ENCODE measurements at places on chromosomes 16 and 17.

GRCh38 chr17:43430936-43431713 is 32.3 kb downstream of the ARL4D start:
- DNase-seq, result no peak

GRCh38 chr17:79003661-79004411 is 5.7 kb downstream of the CANT1 start:
- no peak for DNase-seq

- DNase-seq, result peak; percentile 83
Observed at GRCh38 chr17:43673516-43674323, 12.0 kb upstream of the MEOX1 start.

DNA sequence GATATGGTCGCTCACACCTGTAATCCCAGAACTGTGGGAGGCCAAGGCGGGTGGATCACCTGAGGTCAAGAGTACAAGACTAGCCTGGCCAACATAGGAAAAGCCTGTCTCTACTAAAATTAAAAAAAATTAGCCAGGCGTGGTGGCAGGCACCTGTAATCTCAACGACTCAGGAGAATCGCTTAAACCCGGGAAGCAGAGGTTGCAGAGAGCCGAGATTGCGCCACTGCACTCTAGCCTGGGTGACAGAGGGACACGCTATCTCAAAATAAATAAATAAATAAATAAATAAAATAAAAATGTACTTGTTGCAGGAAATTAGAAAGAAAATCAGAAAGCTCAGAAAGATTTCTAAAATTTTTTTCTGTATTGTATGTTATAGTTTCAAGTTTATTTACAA is 113.9 kb downstream of the LITAF start:
- no peak for DNase-seq

DNA sequence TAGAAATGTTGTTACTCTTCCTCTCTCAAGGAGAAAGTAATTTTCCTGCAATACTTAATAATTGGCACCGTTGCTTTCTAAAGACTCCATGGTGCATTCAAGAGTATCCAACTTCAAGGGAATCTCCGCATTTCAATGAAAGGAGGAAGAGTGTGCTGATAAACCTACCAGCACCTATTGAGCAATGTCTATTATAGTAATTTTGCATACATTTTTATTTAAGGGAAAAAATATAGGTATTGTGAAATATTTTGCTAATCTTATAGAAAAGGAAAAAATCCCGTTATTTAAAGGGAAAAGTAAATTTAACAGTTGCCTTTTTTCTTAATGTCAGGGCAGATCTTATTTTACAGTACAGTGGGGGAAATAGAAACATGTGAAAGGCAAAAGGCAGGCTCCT is 1.1 kb upstream of the TMEM106A start:
- no peak for DNase-seq

DNA sequence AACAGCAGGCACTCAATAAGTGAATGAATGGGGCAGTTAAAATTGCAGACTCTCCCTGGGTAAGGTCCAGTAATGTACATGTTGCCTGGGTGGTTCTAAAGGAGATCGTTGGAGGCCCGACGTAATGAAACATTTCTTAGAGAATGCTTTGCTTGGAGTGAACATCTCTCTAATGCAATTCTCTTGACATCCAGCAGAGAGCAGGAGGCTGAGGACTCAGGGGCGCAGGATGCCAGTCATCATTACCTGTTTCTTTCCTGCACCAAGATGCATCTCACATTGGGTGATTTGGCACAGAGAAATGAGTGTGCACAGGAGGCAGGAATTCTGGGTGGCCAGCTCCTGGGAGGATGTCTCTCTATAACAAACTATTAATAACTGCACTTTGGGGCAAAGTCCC is 130.3 kb upstream of the RBBP6 start:
- DNase-seq, result no peak

DNA sequence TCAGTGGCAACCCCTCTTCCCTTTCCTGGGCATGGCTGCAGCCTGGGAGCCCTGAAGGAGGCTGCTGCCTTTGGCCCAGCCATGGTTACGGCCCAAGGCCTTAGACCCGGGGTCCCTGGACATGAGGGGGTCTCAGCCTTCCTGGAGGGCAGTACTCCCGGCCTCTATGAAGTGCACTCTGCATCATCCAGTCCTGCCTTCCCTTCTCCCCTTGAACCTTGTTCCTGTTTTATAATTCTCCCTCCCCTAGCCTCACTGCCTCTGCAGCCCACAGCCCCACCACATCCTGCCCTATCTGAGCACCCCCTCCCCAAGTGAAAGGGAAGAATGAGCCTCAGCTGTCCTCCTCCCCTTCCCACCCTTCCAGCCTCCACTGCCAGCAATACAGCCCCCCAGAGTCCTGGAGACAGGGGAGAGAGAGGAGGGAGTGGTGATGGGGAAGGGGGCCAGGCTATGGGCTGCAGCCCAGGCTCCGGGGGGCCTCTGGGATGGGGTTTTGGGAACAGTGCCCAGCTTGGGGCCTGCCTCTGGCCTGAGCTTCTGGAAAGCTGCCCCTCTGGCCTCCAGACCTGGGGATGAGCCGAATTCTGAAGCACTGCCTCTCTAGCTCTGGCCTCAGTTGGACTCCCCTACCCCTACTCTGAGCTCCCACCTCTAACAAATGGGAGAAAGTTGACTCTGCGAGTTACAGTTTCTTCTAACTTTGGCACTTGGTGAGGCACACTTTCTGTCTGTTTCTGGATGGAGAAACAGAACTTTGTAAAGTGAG is 7.6 kb downstream of the CCR7 start:
- DNase-seq, result peak; percentile 13

DNA sequence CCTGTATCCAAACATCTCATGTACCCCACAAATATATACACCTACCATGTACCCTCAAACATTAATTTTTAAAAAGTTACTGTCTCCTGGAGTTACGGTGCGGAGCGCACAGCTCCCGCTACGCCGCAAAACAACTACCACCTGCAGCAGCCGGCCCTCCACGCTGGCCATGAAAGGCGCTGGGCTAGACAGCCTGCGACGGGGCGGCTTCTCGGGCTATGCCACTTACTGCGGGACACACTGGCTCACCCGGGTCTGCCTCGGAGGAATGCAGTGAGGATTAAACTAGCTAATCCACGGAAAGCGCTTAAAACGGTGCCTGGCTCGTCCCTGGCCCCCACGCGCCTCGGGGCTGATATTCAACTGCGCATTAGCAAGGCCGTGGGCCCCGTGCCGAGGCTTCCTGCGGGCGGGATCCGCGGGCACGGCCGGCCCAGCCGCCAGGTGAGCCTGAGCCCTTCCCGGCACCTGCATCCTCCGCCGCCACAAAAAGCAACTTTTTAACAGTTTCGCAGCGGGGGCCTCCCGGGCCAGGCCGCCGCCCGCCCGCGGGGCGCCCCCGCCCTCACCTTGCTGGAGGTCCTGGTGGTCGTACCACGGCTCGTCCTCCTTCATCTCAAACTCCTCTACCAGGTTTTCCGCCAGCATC is 633 bp downstream of the CDR2 start:
- DNase-seq, result peak; percentile 28

GRCh38 chr17:76556765-76557367 is 17.0 kb downstream of the PRCD start:
- peak; percentile 48 for DNase-seq

- no peak for DNase-seq
Observed at GRCh38 chr17:30232824-30233427, 2.6 kb downstream of the SLC6A4 start.

DNA sequence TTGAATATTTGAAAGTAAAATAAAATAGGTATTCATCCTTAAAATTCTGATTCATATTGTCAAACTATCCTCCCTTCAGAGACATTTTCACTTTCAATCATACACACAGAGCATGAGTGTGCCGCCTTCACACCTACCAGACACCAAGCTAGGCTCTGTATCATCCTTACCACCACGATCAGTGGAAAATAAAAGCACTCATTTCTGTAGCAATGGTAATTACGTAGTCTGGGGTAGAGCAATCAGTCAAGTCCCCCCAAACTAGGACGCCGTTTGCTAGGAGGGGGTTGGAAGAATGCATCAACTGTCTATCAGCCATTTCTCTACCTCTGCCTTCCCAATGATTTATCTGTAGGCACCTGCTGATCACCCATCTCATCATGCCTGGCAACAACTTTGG is 84.6 kb upstream of the GRIN2A start:
- no peak for DNase-seq

DNA sequence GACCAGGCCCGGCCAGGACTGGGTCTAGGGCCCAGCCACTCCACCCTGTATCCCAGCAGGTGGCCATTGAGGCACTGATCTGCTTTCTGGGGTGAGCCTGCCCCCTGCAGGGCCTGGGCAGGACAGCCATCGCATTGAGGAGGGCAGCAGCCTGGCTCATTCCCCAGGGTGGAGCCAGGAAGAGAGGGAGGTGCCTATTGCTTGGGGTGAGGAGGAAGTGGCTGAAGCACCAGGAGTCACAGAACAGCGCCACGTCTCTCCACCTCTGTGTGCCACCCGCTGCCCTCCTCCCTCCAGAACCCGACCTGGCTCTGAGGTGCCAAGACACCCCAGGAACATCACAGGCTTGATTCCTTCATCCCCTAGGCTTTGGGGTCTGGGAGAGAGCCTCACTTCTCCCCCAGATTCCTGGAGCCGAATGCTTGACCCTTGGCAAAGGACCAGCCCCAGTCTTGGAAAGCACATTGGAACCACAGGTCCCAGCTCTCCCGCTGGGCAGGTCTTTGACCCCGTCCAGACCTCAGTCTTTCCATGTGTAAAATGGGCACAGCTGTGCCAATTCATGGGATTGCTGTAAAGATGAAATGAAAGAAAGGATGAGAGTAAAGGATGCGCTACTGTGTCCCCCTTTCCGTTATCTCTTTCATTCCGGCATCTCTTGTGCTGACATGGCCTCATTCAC is 7.2 kb upstream of the KRT36 start:
- peak; percentile 71 for DNase-seq

DNA sequence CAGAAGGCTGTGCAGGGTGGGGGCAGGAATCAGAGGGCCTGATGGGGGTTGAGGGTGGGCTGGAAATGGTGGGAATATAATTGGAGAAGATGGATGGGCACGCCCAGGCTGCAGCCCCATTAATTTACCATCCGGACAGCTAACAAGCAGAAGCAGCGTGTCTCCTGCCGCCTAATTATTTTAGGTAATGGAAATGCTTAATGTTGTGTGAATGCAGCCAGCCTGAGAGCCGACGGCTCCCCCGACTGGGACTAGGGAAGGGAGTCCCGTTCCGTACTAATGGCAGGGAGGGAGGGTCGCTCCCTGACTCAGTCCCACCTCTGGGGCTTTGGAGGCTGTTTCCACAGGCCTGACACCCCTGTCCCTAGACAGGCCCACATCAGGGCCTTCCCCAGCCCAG is 4.7 kb upstream of the OVCA2 start:
- no peak for DNase-seq

- DNase-seq, result no peak
Observed at GRCh38 chr17:9212376-9213302, 191.3 kb downstream of the NTN1 start.

GRCh38 chr17:50203604-50204345 is 2.3 kb upstream of the COL1A1 start:
- DNase-seq, result no peak

- no peak for DNase-seq
Observed at GRCh38 chr16:23132775-23133463, 16.3 kb downstream of the USP31 start.

DNA sequence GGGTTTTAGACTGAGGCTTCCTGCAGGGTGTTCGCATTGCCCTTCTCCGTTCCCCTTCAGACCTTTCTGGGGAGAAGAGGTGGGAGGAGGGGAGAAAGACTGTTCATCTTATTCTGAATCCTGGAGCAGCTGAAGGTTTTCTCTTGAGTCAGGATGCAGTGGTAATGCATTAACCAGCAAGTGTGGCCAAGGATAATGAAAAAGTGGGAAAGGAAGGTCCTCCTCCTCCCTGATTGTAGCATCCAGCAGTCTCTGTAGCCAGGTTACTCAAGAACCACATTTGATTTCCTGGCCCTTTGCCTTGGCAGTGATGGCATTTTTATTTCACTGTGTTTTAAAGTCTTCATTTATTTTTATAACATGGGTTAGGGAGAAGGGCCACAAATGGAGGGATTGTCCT is 59.1 kb downstream of the CYLD start:
- no peak for DNase-seq

DNA sequence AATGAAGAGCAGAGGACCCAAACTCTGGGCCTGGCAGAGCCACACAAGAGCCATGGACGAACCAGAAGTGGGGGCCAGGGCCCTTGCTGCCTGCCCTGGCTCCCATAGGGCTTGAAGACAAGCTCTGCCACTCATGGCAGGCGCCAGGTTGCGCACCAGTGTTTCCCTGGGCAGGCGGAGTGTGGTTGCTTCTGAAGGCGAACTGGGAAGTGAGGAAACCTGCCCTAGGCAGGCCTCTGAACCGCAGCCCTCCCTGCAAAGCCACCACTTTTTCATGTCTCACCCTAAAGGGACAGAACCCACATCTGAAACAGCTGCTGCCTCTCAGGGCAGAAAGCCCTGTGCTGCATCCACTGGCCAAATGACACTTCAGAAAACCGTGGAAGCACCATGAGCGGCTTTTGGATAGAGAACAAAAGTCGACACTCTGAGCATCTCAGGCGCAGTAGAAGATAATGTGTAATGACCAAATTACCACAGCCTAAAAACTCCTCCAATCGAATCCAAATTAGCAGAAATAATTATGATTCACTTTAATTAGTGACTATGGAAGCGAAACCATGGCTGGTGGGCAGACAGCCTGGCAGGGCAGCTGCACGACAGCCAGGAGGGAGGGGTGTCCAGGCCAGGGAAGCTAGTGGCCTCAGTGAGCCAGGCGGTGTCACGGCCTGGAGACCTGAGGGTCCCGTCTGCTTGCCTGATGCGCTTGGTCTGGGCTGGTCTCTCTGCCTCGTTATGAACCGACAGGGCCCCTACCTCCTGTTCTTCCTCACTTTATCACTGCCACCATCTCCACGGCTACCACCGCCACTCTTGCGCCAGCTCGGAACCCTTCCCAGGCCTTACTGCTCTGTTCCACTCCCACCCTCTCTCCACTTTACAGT is 59.1 kb downstream of the PRMT7 start:
- no peak for DNase-seq

DNA sequence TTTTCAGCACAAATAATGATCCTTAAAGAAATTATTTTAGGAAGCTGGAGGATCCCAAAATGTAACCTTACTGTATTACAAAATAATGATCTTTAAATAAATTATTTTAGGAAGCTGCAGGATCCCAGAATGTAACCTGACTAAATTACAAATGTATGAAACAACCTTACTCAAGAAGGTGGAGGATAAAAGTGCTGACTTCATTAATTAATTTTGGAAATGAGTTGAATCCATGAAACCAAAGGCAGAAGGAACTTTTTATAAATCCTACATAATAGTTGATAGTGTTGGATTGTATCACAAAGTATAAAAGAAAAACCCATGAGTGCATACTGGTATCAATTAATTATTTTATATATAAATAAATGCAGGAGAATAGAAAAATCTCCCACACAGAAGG is 859.9 kb downstream of the KCNJ2 start:
- no peak for DNase-seq

GRCh38 chr16:31393056-31393455 is at the start of gene ITGAD:
Gene ITGAD (plus strand): TSS chr16:31393335. CDS start chr16:31393361, 26 bp downstream.
- no peak for DNase-seq

GRCh38 chr17:17898673-17899072 is 61.9 kb upstream of the SREBF1 start:
- DNase-seq, result no peak
